ENCODE measurements at places on chromosomes 4 and X. TPM values are rescaled to one million over a fixed set of nuclear protein-coding genes. Genes with fewer than 3 reads are reported as not detected.
A peak's percentile ranks its signal among the peaks of the same experiment; 100 is the strongest.

DNA sequence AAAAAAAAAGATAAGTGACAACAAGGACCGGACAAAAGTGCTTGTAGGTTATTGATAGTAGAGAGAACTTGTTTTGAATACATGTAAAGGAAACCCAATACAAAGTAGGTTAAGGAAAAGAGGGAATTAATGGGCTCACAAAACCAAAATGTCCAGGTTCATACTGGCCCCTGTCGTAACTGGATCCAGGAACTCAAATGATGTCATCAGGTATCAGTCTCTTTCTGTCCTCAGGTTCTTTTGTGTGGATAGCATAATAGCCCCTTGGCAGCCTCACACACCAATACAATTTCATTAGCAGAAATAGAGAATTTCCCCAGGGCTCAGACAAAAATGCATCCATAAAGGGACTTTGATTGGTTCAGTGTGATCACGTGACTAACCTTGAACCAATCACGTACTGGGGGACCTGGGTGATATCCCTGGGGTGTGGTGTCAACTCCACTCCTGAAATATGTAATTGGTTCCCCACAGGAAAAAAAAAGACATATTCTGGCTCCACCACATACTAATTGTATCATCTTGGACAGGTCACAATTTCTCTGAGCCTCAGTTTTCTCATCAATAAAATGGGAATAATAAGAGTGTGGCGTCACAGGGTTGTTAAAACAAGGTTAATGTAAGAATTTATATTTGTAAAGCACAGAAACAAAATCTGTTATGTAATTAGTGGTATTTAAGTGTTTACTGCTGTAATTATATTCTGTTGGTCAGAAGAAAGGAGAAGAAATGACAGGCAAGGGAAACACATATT is 174.8 kb downstream of the PDGFRA start:
- DNase-seq, result no peak

GRCh38 chr4:90317785-90318184 is 190.6 kb downstream of the CCSER1 start:
- no peak for DNase-seq

GRCh38 chr4:17510582-17510981 is 1.3 kb downstream of the QDPR start:
- DNase-seq, result no peak

DNA sequence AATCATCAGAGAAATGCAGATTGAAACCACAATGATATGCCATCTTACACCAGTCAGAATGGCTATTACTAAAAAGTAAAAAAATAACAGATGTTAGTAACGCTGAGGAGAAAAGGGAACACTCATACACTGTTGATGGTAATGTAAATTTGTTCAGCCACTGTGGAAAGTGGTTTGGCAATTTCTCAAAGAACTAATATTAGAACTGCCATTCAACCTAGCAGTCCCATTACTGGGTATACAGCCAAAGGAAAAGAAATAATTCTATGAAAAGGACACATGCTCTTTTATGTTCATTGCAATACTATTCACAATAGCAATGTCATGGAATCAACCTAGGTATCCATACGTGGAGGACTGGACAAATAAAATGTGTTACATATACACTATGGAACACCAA is 566.3 kb downstream of the STPG2 start:
- no peak for DNase-seq

GRCh38 chr4:129550281-129550785 is 454.4 kb downstream of the C4orf33 start:
- DNase-seq, result no peak

GRCh38 chrX:128396601-128397000 is 344.4 kb upstream of the ACTRT1 start:
- DNase-seq, result no peak

DNA sequence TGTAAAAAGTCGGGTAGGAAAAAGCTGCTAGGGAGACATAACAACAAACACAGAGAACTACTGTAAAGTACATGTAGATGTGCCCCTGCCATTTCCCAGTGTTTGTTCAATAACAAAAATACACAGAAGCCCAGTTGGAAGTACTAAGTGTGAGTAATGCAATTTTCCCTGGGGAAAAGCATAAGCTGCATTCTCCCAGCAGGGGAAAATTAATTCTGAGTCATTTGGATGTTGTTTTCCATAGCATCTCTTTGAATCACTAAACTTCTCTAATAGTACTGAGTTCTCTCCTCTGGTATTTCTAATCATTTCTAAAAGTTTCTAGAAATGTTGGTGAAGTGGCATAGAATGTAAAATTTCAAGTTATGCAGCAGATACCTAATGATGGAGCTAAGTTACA is 1114.9 kb downstream of the C4orf33 start:
- DNase-seq, result no peak

DNA sequence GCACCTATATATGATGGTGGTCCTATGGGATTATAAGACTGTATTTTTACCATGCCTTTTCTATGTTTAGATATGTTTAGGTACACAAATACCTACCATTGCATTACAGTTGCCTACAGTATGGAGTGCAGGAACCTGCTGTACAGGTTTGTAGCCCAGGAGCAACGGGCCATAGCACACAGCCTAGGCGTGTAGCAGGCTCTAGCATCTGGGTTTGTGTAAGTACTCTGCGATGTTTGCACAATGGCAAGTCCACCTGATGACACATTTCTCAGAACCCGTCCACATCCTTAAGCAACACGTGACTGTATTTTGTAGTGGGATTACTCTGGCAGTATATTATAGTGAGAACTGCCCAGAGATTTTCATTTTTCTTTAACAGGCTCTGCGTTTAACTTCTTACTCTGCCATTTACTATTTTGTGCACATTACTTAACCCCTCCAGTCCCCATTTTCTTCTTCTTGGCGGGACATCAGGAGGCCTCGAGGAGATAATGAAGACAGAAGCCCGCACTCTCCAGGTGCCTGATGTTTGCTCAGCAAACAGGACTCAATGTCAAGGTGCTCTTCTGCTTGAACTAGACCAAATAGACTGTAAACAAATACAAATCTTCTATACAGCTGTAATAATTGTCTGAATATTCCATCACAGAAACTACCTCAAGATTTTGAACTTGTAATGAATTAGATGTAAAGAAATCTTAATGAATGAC is 102.0 kb upstream of the PDLIM3 start:
- DNase-seq, result no peak

DNA sequence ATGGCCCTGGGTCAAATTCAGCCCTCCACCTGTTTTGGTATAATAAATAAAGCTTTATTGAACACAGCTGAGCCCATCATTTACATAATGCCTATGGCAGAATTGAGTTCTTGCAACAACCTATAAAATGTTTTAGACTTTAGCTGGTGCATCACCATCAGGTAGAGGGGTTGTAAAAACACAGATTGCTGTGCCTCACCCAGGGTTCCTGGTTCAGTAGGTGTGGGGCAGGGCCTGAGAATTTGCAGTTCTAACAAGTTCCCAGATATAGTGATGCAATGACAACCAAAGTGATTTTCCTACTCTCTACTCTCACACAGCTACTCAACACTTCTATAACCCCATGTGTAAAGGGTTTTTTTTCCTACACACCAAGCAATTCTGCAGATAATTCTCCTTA is 120.0 kb upstream of the EGFL6 start:
- DNase-seq, result no peak

DNA sequence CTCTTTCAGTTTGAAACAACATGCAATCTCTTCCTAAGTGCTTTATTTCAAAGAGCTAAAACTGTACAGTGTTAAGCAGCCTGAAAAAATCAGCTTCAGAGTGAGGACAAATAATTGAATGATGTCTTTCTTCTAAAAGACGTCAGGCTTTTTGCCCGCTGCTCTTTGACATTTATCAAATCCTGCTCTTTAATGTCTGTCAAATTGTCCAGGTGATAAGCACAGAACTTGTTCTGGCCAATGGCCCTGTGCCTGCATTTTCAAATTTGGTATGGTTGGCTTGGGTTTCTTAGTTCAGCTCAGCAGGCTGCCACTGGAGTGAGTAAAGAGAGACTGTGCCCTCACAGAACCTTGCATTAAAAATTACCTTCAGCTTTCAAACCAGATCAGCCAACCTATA is 712.9 kb upstream of the LCORL start:
- DNase-seq, result no peak

- DNase-seq, result peak; percentile 67
These were observed 333 bp downstream of the BOD1L1 start for GRCh38 chr4:13627178-13627605.

DNA sequence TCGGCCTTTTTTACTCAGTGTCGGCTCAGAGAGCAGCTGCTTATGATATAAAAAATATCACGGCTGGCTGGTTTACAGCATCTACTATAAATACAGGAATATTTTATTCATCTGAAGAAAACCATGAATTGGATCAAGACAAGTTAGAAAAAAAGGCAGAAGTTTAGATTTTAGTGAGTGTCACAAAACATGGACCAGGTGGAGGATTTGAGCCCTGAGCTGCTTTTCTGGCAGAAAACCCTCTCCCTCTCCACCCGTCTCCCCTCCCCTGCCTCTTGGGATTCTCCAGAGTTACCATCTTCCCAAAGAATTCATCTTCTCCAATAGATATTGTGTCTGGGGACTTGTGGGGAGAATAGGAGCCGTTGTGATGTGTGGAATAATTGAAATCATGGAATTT is 142.8 kb upstream of the RAI2 start:
- DNase-seq, result no peak

DNA sequence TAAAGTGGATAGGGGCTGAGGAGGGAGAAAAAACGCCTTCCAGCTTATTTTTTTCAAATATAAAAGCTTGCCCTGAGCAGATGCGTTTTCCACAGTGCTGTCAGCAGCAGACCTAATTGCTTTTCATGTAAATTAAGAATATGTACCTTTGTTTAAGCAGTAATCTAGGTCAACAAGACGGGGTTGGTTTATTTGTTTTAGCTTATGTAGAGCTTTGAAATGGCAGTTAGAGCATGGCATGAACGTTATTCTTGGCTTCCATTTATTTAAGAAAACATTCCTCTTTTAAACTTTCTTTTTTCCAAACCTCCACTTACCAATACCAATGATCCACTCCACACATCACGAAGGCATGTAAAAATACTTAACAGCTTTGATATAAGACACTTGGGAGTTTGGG is 220.3 kb upstream of the TENM3 start:
- no peak for DNase-seq

GRCh38 chr4:80017125-80017854 is 55.7 kb downstream of the ANTXR2 start:
- no peak for DNase-seq

DNA sequence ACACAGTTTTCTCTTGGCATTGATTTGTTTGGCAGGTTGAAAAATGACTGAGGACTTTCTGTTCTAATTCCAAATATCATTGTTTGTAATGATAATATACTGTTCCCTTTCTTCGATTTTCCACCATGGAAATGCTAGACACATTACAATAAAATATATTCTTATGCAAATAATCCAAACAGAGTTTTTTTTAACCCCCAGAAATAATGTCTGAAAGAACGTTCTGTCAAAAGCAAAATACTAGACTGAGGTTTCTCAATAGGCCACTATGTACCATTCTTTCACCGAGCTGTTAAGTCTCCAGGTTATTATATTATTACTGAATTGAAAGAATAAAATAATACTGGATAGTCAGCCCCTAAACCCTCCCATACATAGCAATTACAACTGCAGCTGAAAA is 312.5 kb downstream of the ZIC3 start:
- no peak for DNase-seq

GRCh38 chr4:81494031-81494431 is 22.3 kb upstream of the RASGEF1B start:
- DNase-seq, result no peak

- DNase-seq, result no peak
These were observed 11.4 kb downstream of the MCUB start for GRCh38 chr4:109571494-109571893.

DNA sequence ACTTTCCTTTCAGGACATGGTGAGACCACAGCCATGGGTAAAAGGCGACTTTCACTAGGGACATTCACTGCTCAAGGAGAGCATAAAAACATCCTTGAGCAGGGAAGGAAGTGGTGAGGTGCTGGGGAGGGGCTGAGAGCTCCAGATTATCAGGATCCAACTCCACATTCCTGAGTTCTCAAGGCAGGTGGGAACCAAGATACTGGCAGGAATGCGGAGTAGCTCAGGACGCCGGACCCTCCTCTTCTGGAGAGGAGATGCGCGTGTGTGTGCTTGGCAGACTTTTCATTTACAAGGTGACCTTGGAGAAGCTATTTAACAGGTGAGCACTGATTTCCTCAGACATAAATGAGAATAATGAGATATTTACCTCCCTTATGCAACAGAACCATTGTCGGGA is 41.3 kb upstream of the TXK start:
- no peak for DNase-seq

DNA sequence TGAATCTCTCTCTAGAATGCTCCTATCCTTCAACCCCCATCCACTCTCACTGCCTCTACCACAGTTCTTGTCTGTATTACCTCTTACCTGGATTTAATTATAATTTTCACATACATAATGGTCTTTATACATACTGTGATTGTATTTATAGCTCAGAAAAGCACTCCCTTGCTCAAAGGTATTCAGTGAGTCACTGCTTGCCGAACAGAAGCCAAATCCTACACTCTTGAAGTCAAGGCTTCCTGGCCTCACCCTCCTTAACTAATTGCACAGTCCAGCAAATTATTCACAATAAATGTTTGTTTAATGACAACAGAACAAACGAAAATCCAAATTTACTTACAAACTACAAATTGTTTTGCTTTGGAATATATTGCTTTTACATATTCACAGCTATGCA is 159.5 kb downstream of the KLHL13 start:
- no peak for DNase-seq

- no peak for DNase-seq
These were observed at the start of gene GABRQ for GRCh38 chrX:152637649-152638442. GABRQ (plus strand) TSS chrX:152637895; CDS start chrX:152638203, 308 bp downstream.

DNA sequence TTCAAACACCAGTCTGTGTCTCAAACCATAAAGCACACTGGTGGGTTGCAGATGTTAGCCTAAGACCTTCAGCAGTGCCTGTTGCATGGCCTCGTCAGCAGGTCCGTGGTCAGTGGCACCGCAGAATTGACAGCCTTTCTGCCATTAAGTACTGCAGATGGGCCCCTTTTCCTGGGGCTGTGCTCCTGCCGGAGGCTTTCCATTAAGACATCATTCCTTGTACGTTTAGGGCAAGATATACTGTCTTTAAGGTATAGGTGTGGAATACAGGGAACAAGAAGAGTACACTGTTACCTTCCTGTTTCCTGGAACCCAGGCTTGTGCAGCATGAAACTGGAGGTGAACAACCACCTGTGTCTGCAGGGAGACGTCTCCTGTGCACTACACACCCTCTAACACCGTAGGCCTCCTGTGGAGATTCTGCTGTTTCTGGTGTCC is 67.9 kb upstream of the WDR1 start:
- no peak for DNase-seq

The COL4A6 gene
- total RNA-seq, result 20.7 TPM

The ATP1B4 gene
- total RNA-seq, result not detected

The SSX4B gene
- total RNA-seq, result not detected

The RADX gene
- 34.0 TPM for total RNA-seq

The SH3D19 gene
- total RNA-seq, result 148 TPM

The GLOD5 gene
- not detected for total RNA-seq

The DMP1 gene
- total RNA-seq, result not detected

The TCEAL7 gene
- total RNA-seq, result 1.7 TPM

The MAGEA1 gene
- not detected for total RNA-seq

The IGFBP7 gene
- 152 TPM for total RNA-seq

The TMEM154 gene
- 81.9 TPM for total RNA-seq

The ANOS1 gene
- 7.5 TPM for total RNA-seq

The SPRY1 gene
- total RNA-seq, result 222 TPM

The LDOC1 gene
- 8.9 TPM for total RNA-seq

All from suprapubic skin (tissue), 4 donors.